ENCODE measurements at places on chromosomes 4 and X.

- DNase-seq: no peak
Measured at GRCh38 chr4:15010038-15010585, 7.8 kb downstream of the CPEB2 start.

- DNase-seq: peak; percentile 24
Measured at GRCh38 chr4:141541851-141542250, 94.5 kb upstream of the IL15 start.

GRCh38 chr4:8836664-8837171 is 34.9 kb downstream of the HMX1 start:
- no peak for DNase-seq

- no peak for DNase-seq
Measured at GRCh38 chr4:4361883-4362282, 25.0 kb upstream of the NSG1 start.

DNA sequence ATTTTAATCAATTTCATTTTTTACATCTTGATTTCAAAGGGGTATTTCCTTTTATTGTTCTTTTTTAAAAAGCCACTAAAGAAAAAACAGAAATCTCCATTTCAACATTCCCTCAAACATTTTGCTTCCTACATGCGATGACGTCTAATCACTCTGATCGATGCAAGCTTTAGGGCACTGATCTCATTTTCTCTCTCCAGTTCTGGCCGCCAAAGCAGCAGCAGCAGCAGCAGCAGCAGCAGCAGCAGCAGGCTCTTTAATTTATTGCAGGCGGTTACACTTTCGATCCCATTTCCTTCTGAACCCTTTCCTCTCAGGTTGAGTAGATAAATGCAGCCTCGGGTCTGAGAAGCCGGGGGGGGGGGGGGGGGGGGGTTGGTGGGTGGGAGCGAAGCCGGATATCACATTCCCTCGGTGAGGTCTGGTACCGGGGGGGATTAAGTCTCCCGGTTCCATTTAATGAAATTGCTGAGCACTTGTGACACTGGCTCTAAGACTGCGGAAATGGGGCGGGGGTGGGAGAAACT is 3.4 kb upstream of the PCDH7 start:
- DNase-seq: peak; percentile 10

- no peak for DNase-seq
Measured at GRCh38 chr4:73257651-73258435, 755 bp downstream of the ANKRD17 start.

DNA sequence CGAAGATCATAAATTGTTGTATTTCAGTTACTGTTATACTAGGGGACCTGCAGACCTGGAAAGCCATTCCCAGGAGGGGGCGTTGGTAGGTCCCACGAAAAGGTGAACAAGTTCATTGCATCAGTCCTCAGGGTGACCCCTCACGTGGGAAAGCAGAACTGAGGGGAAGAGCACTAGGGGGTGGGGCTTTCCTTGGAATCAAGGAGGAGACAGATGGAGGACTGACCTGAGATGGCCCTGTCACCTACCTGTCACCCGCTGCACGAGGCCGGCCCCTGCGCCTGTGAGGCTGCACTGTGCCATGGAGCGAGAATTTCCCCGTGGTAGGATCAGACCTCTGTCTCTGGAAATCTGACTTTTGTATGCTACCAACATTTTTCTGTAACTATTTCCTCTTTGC is 41.8 kb upstream of the CLDN24 start:
- no peak for DNase-seq

- peak; percentile 31 for DNase-seq
Measured at GRCh38 chr4:117324851-117325491, 239.6 kb upstream of the TRAM1L1 start.

- DNase-seq: no peak
Measured at GRCh38 chrX:39771089-39771488, 326.7 kb downstream of the BCOR start.

- DNase-seq: peak; percentile 95
Measured at GRCh38 chr4:123699880-123700771, 303.5 kb downstream of the SPRY1 start.

- no peak for DNase-seq
Measured at GRCh38 chr4:141074098-141074878, 59.0 kb downstream of the RNF150 start.

DNA sequence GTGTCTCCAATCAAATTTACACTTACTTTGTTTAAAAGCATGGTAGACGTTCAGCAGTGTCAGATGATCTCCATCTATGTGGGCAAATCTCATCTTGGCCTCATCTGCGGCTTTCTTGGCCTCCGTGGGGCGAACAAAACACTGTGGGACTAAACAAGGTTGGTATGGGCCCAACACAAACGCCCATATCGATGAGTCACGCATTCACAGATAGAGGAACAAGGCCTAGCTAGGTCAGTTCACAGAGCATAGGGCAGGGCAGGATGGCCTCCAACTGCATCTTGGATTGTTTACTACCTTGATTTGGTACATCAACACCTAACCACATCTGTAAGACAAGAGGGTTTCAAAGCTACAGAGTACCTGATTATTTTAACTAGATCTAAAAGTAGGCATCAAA is 47.3 kb downstream of the DHX15 start:
- DNase-seq: no peak

- DNase-seq: no peak
Measured at GRCh38 chrX:70434914-70435586, 9.6 kb upstream of the DLG3 start.

DNA sequence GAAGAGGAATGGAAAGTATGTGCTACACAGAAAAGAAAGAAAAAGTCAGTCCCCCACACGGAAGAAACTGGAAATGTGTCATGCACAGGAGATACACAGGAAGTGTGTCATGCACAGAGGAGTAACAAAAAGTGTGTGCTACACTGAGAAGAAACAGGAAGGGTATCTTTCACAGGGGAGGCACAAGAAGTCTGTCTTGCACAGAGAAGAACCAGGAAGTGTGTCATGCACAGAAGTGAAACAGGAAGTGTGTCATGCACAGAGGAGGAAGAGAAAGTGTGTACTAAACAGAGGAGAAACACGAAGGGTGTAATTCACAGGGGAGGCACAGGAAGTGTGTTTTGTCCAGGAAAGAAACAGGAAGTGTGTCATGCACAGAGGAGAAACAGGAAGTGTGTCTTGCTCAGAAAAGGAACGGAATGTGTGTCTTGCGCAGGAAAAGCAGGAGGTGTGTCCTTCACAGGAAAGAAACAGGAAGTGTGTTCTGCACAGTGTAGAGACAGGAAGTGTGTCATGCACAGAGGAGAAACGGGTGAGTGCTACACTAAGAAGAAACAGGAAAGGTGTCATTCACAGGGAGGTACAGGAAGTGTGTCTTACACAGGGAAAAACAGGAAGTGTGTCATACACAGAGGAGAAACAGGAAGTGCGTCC is 527.2 kb upstream of the PRKX start:
- DNase-seq: no peak

GRCh38 chrX:149282909-149283308 is 222.2 kb downstream of the IDS start:
- no peak for DNase-seq

Data from fibroblast of skin of left quadriceps (primary cell).